ENCODE measurements at places on chromosomes 11 and 22.

DNA sequence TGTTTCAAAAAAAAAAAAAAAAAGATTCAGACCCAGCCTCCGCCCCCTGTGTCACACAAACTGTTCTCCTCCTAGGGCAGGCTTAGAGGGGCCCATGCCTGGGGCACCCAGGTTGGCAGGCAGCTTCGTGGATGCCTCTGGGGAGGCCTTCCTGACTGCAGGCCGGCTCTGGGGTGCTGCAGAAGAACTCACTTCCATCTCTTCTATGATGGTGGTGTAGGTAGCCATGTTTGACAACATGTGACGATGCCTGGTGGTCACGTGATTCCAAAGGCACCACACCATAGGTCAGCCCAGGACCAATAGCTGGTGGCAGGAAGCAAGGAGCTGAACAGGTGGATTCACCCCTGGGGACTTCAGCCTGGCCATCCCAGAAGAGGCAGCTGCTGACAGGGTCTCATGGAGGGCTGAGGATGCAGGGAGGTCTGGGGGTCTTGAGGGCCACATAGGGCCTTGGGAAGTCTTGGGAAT lies 24.1 kb upstream of the CELSR1 start:
- no peak for ATAC-seq

- ATAC-seq = no peak
These were observed 56.1 kb downstream of the RBFOX2 start for GRCh38 chr22:35972559-35972958.

GRCh38 chr11:27551127-27551526 lies 44.6 kb upstream of the LIN7C start:
- ATAC-seq = no peak

DNA sequence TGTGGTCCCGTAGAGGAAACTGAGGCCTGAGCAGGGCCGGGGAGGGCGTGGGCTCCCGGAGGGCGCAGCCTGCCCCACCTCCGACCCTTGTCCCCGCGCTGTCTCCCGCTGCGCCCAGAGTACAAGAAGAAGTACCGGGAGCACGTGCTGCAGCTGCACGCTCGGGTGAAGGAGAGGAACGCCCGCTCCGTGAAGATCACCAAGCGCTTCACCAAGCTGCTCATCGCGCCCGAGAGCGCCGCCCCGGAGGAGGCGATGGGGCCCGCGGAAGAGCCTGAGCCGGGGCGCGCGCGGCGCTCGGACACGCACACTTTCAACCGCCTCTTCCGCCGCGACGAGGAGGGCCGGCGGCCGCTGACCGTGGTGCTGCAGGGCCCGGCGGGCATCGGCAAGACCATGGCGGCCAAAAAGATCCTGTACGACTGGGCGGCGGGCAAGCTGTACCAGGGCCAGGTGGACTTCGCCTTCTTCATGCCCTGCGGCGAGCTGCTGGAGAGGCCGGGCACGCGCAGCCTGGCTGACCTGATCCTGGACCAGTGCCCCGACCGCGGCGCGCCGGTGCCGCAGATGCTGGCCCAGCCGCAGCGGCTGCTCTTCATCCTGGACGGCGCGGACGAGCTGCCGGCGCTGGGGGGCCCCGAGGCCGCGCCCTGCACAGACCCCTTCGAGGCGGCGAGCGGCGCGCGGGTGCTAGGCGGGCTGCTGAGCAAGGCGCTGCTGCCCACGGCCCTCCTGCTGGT lies 1.9 kb downstream of the NLRP6 start:
- ATAC-seq = no peak

DNA sequence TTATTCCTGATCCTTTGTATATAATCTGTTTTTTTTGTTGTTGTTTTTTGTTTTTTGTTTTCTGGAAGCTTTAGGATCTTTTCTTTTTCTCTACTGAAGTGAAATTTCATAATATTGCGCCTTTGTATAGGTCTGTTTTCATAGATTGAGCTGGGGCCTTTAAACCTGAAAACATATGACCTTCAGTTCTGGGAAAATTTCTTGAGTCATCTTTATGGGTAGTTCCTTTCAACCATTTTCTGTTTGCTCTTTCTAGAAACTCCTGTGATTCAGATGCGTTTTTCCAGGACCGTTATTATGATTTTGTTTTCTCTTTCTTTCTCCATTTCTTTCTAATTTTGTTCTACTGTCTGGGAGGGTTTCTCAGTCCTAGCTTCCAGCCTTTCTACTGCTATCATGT lies 43.7 kb downstream of the BSX start:
- ATAC-seq = no peak

GRCh38 chr11:119108146-119108856 lies 1.2 kb downstream of the C2CD2L start:
- ATAC-seq = peak; percentile 5

- no peak for ATAC-seq
These were observed 108.8 kb downstream of the WT1 start for GRCh38 chr11:32326522-32326921.

DNA sequence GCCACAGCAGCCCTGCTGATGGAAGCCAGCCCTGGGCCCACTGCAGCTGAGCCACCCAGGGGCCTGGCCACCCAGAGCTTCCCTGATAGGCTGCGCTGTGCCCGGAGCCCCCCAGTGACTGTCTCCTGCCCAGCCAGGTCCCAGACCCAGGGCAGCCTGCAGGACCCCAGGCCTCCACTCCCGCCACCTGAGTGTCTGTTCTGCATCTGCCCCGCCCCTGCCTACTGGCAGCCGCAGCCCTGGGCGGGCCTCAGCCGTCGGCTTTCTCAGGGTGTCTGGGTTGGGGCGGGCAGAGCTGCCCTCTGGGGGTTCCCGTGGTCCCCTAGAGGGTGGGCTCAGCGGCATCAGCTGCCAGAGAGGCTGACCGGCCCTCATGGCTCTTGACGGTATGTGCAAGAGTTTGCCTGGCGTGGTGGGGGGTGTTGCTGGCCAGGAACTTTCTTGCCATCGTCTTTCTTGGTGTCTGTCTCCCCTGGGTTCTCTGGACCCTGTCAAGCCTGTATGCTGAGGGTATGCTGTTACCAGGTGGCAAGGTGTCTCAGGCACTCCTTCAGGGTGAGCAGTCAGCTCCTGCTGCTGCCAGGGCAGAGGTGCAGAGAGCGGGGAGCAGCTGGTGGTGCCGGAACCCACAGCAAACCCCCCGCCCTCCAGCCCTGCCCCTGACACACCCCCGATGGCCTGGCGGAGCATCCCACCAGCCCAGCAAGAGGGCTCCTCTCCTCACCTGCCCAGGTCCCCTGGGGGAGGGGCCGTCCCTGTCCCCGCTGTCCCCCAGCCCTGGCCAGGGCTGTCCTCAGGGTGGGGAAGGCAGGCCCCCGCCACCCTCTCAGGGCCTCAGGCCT lies 12.2 kb upstream of the PIM3 start:
- no peak for ATAC-seq

DNA sequence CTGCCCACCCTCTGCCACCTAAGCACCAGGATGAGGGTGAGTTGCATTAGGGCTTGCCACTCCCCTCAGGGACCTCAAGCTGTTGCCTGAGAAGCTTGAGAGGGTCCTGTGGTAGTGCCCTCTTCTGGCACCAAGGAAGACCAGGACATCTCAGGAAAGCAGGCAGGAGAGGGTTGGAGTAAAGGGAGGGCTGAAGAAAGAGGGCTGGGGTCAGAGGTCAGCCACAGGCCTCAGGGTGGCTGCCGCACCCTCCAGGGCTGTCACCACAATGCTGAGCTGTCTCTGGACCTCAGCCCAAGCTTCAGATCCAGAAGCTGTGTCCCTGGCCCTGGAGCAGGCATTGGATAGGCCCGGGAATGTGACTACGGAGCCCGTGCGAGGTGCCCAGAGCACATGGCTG lies 4.1 kb downstream of the SAC3D1 start:
- no peak for ATAC-seq

DNA sequence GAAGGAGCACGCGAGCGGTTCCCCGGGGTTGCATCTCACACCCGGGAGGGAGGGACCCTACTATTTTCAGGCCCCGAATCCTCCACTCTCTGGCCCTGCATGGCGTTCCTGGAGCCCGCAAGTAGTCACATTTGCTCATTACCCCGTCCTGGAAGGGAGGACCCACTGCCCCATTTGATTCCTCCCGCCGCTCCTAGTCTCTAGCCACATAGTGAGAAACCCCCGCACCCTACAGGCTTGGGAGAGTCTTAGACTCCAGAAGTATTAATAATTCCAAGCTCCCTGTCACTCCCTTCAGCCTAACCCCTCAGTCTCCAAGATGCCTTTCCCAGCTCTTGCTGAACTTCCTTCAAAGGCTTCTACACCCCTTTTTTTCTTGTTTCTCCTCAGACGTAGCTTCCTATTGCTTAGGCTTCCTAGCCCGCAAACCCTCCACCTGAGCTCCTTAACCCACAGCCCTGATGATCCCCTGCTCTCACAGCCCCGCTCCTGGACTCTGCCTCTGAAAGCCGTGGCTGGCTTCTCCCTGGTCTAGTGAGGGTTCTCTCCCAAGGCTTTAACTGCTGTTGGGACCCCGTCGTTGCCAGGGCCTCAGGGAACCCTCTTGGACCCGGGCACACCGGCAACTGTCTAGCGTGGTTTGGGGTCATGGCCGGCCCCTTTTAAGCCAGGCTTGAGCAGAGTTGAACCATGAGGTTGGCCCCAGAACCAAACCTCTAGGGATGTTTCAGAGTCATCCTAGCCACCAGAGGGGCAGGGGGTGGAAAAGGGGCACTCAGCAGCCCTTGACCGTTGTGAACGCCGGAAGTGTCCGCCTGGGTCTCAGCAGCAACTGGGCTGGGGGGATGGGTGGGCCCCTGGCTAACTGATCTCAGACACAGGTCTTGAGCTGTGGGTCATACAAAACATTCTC lies 862 bp downstream of the GGA1 start:
- no peak for ATAC-seq

DNA sequence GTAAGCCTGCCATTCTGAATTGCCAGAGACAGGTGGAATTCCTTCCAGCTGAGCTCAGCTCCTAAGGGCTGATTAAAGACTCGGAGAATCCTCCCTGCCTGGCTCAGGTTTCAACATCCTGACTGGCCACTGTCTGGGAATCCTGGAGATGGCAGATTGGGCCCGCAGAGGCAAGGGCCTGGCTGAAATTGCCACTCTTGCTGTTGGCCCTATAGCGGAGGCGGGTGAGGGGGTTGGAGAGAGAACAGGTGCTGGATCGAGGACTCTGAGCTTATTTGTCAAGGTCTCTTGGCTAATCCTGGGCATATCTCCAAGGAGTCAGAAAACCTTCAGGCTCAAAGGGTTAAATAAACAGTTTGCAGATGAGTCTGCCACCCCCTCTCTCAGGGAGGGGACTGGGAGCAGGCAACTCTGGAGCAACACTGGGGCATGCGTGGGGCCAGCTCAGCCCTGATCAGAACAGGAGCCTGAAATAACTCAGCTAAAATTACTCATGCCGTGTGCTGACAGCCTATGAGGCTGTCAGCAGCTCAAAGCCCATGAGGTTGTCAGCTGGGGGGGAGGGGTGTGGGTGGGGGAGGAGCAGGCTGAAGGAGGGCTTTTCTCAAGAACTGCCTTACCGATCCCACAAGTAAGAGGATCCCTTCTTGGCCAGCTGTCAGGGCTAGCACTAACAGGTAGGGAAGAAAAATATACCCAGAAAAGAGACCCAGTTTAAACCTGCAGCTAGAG lies 14.7 kb upstream of the MFRP start:
- peak; percentile 71 for ATAC-seq
